Stimulated activated CD8-positive, alpha-beta memory T cell treated with anti-CD3 and anti-CD28 coated beads, Interleukin-7, amount 100 ng/mL, for 1 hour (primary cell): ENCODE measurements at places on chromosomes 1 and 21.

DNA sequence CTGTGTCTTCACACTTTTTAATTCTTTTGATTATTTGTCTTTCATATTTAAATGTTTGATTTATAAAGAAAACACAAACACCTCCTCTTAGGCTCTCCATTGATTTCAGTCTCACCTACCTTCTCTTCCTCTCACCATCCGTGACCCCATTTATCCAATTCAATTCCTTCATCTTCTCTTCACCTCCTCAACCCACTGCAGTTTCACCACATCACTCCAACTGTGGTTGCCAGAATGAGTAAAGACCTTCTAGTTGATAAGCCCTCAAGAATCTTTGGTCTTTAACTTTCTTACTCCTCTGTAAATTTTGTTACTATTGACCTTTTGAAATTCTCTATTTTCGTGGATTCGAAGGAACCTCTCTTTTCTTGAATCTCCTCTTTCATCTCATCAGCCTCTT, 260.7 kb downstream of the CHRM3 start:
- no peak for DNase-seq

DNA sequence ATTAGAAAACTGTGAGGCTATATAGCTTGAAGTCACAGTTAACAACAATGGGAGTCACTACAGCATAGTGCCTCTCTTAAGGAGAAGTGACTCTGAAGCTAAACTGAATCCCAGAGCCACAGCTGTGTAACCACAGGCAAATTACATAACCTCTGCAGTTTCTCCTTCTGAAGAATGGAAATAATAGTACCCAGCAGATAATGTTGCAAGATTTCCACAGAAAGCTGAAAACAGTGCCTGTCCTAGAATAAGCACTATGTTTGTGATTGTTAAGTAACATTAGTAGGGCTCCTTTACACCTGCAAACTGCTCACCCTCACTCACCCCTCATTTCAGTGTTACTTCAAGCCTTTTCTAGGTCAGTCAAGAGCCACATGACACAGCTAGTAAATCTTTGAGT, 886.7 kb downstream of the PLA2G4A start:
- DNase-seq = no peak

DNA sequence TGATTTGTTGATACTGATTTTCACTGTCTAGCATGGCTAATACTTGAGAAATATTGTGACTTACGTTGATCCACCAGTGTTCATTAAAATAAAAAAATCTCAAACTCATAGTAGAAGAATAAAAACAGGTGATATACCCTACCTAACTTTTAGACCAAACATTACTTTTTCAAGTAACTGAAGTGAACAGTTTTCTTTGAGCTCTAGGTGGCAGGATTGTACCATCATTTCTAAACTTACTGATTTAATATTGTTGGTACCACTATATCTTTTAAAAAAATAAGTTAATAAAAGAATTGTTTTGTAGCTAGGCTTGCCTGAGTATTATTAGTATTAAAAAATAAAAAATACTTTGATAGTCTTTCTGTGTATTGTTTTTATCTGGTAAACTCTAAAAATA, 21.5 kb downstream of the CDC73 start:
- no peak for DNase-seq

- DNase-seq = no peak
Observed at GRCh38 chr21:37032877-37033471, 26.5 kb downstream of the RIPPLY3 start.

DNA sequence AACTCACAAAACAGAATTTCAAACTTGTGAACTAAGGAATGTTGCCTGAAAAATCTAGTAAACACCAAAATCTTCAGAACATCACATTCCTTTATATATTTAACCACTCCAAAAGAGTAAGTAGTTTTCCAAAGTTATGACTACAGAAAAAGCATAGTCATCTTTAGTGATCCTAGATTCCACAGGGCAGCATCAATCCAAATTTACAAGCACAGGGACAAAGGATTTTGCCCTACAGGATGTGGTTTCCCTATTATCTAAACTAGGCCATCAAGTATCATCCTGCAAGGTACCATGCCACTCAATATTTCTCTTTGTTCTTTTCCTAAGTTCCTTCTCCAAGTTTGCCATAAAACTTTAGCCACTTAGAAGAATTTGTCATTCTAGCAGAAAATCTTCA, 33.0 kb downstream of the COP1 start:
- DNase-seq = no peak

- DNase-seq = no peak
Observed at GRCh38 chr1:228210076-228210651, 2.3 kb downstream of the OBSCN start.

GRCh38 chr1:172533513-172534151, 682 bp downstream of the SUCO start:
- peak; percentile 4 for DNase-seq

- DNase-seq = no peak
Observed at GRCh38 chr1:17119076-17119772, at the start of gene PADI2. TSS of gene PADI2 (minus strand) at chr1:17119451. CDS start at chr1:17119371, 80 bp downstream.

- DNase-seq = peak; percentile 48
Observed at GRCh38 chr1:101309334-101310311, 72.8 kb downstream of the S1PR1 start.

DNA sequence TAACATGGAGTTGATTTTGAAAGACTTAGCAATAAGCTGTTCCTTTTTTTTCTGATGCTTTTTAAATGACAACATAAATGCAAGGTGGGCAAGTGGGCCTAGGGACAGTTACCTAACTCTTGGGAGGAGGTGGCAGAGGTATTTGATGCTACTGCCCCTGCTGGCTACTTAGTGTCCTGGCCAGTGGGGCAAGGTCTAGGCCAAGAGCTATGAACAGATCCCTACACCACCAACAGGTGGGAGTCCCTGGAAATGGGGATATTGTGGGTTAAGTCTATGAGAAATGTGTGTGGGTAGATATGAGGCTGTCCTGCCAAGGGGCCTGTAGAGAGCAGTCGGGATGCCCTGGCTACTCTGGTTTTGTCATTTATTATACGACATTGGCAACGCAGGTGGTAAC, 31.3 kb upstream of the B3GALT5 start:
- no peak for DNase-seq

DNA sequence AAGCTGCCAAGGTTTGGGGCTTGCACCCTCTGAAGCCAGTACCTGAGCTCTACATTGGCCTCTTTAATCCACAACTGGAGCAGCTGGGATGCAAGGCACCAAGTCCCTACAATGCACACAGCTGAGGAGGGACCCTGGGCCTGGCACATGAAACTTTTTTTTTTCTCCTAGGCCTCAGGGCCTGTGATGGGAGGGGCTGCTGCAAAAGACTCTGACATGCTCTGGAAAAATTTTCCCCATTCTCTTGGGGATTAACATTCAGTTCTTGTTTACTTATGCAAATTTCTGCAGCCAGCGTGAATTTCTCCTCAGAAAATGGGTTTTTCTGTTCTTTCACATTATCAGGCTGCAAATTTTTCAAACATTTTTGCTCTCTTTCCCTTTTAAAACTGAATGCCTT, 1072.2 kb downstream of the BRINP3 start:
- DNase-seq = no peak

GRCh38 chr1:181222972-181223505, 134.5 kb downstream of the IER5 start:
- no peak for DNase-seq

DNA sequence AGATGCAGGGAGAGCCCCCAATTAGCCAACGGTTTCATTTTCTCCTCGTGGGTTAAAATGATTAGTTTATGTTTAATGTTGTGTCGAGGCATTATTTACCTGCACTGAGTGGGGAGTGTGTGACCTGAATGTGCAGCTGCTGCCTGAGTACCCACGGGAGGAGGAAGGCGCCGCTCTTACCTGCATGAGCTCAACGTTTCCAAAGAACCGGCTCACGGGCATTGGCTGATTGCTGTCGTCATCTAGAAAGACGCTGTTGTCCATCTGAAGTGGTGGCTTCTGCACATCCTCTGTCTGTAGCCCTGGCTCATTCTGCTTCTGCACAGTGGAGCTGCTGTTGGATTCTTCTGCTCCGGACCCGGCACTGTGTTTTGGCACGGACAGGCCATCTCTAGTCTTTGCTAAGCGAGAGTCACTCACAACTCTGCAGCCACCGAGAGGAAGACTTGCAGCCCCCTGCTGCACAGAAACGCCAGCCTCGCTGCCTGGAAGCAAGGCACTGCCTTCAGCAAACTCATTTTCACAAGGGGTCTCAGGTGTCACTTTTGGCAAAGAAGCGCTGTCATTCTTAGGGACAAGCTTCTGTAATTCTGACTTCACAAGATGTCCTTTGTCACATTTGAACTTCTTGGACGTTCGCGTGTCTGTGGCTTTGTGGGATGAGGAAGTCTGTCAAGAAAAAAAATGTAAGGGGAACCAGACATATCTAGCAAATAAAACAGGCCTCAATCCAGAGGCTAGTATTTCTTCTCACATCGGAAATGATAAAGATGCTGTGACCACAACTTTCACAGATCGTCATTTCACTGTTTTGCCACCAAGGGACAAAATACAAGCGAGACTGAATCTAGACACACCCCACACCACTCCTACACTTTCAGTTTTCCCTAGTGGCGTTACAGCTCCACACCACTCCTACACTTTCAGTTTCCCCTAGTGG, 9.4 kb downstream of the C1orf174 start:
- no peak for DNase-seq

- DNase-seq = no peak
Observed at GRCh38 chr1:31872658-31873636, 57.1 kb upstream of the SPOCD1 start.

GRCh38 chr1:8094481-8095241, 68.6 kb upstream of the ERRFI1 start:
- no peak for DNase-seq

- no peak for DNase-seq
Observed at GRCh38 chr1:20411196-20411980, 74.6 kb downstream of the CAMK2N1 start.

DNA sequence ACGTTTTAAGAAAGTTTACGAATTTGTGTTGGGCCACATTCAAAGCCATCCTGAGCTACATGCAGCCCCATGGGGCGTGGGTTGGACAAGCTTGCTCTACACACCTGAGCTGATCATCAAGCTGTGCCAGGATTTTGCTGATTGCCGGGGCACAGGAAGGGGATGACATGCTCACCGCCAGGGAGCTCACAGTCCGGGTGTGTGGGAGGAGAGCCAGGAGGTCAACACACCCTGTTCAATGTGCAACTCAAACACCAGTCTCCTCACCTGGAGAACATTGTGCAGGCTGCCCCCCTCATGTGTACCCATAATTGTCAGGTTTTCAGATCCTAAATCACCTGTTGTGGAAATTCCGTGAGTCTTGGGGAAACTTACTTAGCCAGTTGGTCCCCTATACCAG, 969 bp downstream of the CYP4A11 start:
- no peak for DNase-seq

DNA sequence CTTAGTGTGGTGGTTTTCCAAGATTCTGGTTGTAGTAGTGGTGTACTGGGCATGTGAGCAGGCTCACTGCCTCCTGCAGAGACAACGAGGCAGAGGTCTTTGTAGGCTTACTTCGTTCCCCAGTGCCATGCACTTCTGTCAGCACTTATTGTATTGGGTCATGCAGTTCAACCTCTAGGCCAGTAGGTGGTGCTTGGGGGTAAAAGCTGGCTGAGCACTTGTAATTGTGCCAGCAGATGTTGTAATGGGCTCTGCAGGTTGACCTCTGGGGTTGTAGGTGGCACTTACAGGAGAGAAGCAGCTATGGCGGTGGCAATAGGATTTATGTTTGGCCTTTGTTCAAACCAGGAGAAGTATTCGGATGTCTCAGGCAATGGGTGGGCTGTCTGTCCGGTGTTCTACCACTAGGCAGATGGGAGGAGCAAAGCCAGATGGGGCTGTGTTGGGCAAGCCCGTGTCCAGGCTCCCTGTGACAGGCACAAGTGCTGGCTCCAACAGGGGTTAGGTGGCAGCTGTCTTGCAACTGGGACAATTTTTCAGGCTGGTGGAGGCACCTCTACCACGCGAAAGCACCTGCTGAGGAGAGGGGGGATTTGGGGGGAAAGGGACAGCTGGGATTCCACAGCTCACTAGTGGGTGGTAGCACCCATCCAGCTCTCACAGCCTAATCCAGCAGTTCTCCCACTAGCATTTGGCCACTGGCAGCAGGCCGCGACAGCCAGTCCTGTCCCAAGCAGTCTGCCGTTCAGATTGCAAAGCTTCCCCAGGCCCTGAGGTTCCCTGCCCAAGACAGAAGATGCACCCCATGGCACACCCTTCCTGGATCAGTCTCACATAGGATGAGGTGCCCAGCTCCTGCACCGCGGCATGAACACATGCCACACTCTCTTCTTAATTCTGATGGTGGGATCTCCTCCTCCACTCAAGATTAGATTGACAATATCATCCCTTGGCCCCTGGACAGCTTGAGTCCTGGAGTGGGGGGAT, 274.5 kb downstream of the CTH start:
- DNase-seq = peak; percentile 10

- no peak for DNase-seq
Observed at GRCh38 chr21:41979751-41980369, 26.0 kb upstream of the C2CD2 start.

DNA sequence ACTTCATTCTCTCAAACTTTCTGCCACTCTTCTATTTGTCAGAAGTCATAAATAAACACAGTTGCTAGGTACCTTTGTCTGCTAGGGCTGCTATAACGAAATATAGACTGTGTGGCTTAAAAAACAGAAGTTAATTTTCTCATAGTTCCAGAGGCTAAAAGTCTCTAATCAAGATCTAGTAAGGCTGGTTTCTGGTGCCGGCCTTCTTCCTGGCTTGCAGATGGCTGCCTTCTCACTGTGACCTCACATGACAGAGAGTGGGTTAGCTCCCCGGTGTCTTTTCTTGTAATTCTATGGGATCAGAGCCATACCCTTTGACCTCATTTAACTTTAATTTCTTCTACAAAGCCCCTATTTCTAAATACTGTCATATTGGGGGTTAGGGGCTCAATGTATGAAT, 5.9 kb downstream of the PDC start:
- no peak for DNase-seq

DNA sequence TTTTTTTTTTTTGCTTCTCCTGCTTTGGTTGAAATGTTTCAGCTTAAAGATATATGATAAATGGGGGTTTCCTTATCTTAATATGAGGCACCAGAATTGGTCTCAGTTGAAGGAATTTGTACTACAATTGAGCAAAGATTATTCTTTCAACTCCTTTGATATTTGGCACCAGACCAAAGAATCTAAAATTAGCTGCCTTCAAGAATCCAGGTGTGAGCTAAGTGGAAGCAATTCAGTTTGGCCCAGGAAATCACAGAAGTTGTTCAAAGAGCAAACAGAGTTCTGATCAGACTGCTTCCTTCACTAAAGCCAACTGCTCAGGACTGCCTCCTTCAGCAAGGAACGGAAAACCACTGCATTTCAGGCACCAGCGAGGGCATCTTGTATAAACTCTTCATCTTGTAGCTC, 68.3 kb upstream of the BCAR3 start:
- DNase-seq = no peak

DNA sequence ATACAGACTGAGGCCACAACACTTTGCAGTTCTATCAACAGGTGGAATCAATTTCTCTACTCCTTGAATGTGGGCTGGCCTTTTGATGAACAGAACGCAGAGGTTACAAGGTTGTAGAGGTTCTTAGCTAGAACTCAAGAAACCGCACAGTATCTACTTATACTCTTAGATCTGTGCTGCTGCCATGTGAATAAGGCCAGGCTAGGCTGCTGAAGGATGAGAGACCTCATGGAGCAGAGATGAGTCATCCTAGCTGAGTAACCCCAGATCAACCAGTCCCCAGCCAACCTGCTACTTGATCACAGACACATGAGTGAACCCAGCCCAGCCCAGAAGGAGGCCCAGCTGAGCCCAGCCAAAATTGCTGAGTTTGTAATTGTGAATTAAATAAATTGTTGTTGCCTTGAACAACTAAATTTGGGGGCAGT, 35.3 kb upstream of the BCAR3 start:
- no peak for DNase-seq
